Activated naive CD4-positive, alpha-beta T cell treated with anti-CD3 and anti-CD28 coated beads for 36 hours (primary cell): ENCODE measurements at places on chromosomes 4 and X.

GRCh38 chrX:104310657-104311254 is 56.0 kb upstream of the ESX1 start:
- DNase-seq, result no peak

DNA sequence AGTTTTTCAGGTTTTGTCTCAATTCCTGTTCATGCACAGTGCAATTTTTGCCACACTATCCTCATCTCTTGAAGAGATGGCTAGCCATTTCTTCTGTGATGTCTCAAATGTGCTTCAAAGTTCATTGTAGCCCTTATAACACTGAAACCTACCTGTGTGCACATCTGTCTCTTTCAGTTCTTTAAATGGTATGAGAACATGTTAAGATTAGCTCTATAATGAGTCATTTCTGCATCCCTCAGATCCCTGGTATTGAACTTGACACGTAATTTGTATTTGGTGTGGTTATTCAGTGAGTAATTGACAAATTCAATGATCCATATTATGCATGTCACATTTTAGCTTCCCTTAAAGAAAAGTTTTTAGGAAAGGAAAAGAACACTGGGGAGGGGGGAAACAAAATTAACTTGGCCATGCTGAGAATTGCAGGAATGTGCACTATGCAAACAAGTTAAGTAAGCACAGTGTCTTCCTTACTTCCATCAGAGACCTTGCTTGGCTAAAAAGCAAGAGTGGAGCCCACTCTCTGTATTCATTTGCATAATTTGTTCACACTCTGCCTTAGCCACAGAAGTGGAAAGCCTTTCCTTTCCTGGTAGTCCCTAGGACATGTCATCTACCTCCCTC is 659.8 kb upstream of the MAGEB2 start:
- DNase-seq, result no peak

- DNase-seq, result no peak
Observed at GRCh38 chrX:27622883-27623282, 32.7 kb downstream of the DCAF8L2 start.

DNA sequence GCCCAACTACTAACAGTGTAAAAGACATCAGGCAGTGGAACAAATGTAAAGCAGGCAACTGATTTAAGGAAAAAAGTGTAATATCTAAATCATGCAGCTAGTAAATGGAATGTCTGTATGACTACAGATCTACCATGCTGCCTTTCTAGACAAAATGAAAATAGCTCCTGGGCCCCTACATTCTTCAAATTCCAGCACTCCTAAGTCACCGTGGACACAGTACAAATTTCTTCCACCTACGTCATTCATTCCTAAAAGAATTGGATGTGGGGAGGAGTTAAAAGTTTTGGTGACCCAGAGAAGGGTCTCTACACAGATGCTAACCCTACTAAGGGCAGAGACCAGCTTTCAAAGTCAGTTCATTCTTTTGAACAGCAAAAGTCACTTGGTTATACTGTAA is 137.2 kb upstream of the ARHGEF9 start:
- no peak for DNase-seq

GRCh38 chrX:53422861-53423306 is at the start of gene RIBC1:
RIBC1 (plus strand) TSS chrX:53422873; CDS start chrX:53426277, 3,404 bp downstream.
- DNase-seq, result no peak

- no peak for DNase-seq
Observed at GRCh38 chr4:25343671-25344070, 31.1 kb downstream of the ZCCHC4 start.

- DNase-seq, result no peak
Observed at GRCh38 chrX:39802908-39803307, 294.9 kb downstream of the BCOR start.

DNA sequence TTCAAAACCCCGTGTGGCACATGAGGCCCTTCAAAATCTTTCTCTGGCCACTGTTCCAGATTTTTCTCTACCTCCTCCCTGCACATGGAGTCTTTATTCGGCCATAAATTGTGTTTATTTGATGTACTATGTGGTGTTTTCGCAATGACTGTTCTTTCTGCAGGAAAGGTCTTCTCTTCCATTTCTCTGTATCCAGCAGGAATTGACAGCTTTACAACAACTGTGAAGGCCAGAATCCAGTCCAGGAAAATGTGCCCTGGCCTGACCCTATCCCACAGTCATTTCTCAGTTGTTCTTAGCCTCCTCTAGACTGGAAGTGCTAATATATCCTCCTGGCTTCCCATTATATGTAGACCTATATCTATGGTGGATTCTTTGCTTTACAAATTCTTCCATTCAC is 191.4 kb downstream of the COL25A1 start:
- no peak for DNase-seq

- no peak for DNase-seq
Observed at GRCh38 chr4:96406742-96407141, 566.8 kb downstream of the PDHA2 start.
